ENCODE measurements at places on chromosomes 7 and 10. TPM values are rescaled to one million over a fixed set of nuclear protein-coding genes. Genes with fewer than 3 reads are reported as not detected.

The LIPF gene
- not detected for polyA plus RNA-seq

The TAS2R41 gene
- not detected for polyA plus RNA-seq

The ANKRD2 gene
- not detected for polyA plus RNA-seq

The SMURF1 gene
- 13.4 TPM for polyA plus RNA-seq

- H3K4me3 ChIP-seq, result no peak overlapping the region
- H3K4me1 ChIP-seq, result no peaks in the 10 kb centered on the region
- no peak overlapping the region for H3K27ac ChIP-seq
- H3K36me3 ChIP-seq, result no peaks in the 10 kb centered on the region
- H3K27me3 ChIP-seq, result no peaks in the 10 kb centered on the region
- no peak for DNase-seq
Observed at GRCh38 chr10:101867931-101868330, 24.3 kb upstream of the KCNIP2 start.

DNA sequence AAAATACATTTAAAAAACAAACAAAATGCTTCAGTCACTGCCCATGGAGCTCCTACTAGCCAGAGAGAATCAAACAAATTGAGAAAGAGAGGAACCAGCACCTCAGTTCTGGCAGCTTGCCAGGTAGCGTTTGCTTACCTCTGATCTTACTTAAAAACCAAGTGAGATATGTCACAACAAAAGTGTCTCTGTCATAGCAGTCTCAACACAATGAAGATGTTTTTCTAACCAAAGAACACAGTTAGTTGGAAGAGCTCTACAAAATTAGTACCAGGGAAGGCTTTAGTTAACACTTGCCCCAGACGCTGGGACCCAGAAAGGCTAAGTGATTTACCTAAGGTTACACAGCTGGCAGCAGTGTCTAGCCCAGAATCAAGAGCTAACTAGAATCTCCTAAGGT is 3.4 kb downstream of the DOCK4 start:
- H3K36me3 ChIP-seq, result no peaks in the 10 kb centered on the region
- peak; percentile 45 for DNase-seq
- peaks cover 8% of the 10 kb centered on the region for H3K4me1 ChIP-seq
- no peak overlapping the region for H3K4me3 ChIP-seq

DNA sequence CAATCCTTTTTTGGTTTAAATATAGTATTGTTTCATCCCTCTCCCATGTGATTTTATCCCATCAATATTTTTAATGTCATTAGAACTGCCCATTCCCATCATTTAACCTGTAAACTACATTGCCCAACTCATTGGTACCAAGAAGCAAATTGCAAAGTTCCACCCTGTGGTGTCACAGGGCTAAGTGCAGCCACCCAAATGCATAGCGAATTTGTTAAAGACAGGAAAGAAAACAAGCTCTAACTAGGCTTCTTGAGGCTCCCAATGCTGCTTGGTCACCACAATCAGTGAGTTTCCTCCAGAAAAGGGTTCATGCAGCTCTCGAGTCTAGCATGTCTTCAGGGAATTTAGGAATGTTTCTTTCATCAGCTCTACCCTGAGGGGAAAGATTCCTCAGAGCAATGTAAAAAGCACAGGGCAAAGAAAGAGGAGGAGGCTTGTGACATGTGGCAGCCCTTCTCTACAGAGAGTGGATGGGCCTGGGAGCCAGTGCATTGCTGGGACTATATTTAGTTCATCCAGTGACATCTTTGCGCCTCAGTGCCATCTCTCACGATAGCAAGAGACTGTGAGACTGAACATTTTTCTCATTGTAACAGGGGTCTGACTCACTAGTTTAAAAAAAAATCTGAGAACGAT is 58.1 kb downstream of the CAV1 start:
- H3K27ac ChIP-seq, result no peak overlapping the region
- H3K27me3 ChIP-seq, result no peaks in the 10 kb centered on the region

DNA sequence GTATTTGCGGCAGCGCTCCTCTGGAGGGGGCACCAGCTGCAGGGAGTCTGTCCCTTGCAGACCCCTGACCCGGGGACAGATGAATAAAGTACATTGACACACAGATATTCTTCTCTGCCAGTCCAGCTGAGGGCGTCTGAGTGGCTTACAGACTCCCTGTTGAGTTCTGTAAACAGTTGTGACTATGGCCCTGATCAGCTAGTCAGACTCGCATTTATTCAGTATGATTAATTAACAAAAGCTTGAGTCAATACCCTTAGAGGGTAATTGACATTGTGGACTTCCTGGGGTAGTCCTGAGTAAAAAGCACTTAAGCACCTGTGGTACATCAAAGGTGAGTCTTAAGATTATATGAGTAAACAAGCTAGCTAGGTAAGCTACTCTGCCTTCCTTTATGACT is 21.0 kb downstream of the ANKRD30A start:
- no peaks in the 10 kb centered on the region for H3K27me3 ChIP-seq
- DNase-seq, result no peak
- H3K27ac ChIP-seq, result no peak overlapping the region
- H3K36me3 ChIP-seq, result no peaks in the 10 kb centered on the region

DNA sequence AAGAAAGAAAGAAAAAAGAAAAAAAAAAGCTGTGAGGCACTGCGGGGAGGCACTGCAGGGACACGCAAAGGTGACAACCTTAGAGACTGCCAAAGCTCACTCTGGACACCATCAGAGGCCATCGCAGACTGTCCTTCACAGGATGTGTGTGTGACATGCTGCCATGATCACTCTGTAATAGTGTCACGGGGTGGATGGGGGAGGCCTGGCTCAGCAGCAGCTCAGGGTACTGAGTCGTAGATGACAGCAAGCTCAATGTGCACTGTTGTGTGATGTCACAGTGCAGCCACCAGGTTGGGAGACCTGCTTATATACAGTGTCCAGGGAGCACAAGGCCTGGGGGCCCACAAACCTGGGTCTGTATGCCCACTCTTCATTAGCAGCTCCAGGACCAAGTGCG is 83.3 kb downstream of the SLIT1 start:
- no peaks in the 10 kb centered on the region for H3K4me1 ChIP-seq
- no peak overlapping the region for H3K4me3 ChIP-seq
- H3K27me3 ChIP-seq, result peaks cover under 1% of the 10 kb centered on the region
- H3K36me3 ChIP-seq, result no peaks in the 10 kb centered on the region

DNA sequence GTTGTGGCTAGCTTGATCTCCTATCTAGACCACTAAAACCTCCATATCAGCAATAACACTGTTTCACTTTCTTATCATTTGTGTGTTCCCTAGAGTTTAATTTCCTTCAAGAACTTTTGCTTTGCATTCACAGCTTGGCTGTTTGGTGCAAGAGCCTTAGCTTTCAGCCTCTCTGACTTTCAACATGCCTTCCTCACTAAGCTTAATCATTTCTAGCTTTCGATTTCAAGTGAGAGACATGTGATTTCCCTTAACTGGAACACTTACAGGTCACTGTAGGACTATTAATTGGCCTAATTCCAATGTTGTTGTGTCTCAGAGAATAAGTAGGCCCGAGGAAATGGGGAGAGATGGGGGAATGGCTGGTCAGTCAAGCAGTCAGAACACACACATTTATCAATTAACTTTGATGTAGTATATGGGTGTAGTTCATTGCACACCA is 10.6 kb upstream of the BPGM start:
- H3K27ac ChIP-seq, result no peak overlapping the region
- no peak overlapping the region for H3K4me3 ChIP-seq
- H3K4me1 ChIP-seq, result no peaks in the 10 kb centered on the region
- no peaks in the 10 kb centered on the region for H3K36me3 ChIP-seq

- H3K4me1 ChIP-seq, result peaks cover 24% of the 10 kb centered on the region
- H3K36me3 ChIP-seq, result no peaks in the 10 kb centered on the region
- no peak overlapping the region for H3K4me3 ChIP-seq
- no peaks in the 10 kb centered on the region for H3K27me3 ChIP-seq
Observed at GRCh38 chr7:134842062-134842461, 62.6 kb downstream of the CALD1 start.

DNA sequence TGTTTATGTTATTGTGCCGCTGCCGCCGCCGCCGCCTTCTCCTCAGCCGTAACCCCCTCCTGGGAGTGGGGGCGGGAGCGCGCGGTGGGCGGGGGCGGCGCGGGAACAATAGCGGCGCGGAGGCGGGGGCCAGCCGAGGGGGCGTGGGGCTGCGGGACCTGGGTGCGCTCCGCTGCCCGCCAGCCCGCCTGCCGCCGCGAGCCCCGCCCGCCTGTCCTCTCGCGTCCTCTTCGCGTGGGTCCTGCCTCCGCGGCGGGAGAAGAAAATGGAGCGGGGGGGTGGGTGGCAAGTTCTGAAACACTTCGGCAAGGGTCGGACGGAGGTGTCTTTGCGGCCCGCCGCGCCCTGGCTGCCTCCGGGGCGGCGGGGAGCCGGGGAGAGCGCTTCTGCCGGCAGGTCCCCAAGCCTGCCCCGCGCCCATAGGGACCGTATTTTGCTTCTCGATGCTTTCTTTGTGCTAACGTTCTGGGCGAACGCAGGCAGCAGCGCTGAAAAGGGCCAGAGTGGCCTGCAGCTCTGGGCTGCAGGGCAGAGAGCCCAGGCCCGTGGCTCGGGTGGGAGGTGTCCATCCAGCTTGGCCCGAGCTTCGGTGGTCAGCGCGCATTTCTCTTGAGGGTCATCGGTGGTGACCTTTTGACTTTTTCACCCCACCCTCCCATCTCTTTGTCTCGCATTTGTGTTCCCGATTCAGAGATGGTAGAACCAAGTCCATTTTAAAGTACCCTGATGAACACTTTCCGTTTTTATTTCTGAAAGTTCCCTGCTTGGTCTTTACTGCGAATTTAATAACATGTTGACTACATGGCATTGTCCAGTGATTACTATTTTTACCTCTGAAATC is 613 bp downstream of the MAPK8 start:
- peak overlapping the region; percentile 96 for H3K4me3 ChIP-seq
- no peaks in the 10 kb centered on the region for H3K36me3 ChIP-seq
- H3K4me1 ChIP-seq, result peaks cover 11% of the 10 kb centered on the region
- peak; percentile 77 for DNase-seq
- H3K27me3 ChIP-seq, result no peaks in the 10 kb centered on the region
